Immature natural killer cell (primary cell): ENCODE measurements at places on chromosomes 1 and 21. TPM values are rescaled to one million over a fixed set of nuclear protein-coding genes. Genes with fewer than 3 reads are reported as not detected.

DNA sequence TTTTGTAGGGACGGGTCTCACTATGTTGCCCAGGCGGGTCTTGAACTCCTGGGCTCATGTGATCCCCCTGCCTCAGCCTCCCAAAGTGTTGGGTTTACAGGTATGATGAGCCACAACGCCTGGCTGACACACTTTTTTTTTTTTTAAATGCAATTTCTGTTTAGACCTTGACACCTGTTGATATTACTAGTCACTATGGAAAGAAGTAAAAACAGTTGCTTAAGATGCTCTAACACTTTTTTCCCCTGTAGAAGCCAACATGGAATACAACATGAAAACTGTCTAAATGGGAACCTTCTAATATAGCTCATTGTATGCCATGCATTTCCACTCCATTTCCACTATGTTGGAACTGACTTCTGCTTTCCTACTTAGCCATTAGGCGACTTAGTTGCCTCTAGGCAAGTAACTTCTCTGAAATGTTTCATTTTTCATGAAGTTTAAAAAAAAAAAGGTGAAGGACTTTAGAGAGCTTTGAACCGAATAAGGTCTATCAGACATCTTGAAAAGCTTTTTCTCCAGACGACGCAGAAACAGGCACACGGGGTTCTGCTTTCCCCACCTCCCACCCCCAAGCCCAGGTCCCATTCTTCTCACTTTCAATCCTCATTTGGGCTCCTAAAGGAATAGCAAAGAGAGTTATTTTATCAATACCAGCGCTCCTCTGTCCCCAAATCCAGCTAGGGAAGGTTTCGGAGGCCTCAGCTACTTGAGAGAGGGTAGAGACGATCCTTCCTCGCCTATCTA is 648 bp upstream of the DR1 start:
- H3K27me3 ChIP-seq: peaks cover 9% of the 10 kb centered on the region
- H3K27ac ChIP-seq: peak overlapping the region; percentile 100
- H3K36me3 ChIP-seq: no peaks in the 10 kb centered on the region
- H3K4me3 ChIP-seq: peak overlapping the region; percentile 92
- H3K4me1 ChIP-seq: peaks cover 45% of the 10 kb centered on the region
- DNase-seq: no peak

- no peak overlapping the region for H3K27ac ChIP-seq
- no peaks in the 10 kb centered on the region for H3K27me3 ChIP-seq
- H3K36me3 ChIP-seq: no peaks in the 10 kb centered on the region
- no peaks in the 10 kb centered on the region for H3K4me1 ChIP-seq
- DNase-seq: no peak
Measured at GRCh38 chr21:16347223-16347622, 617.4 kb downstream of the USP25 start.

DNA sequence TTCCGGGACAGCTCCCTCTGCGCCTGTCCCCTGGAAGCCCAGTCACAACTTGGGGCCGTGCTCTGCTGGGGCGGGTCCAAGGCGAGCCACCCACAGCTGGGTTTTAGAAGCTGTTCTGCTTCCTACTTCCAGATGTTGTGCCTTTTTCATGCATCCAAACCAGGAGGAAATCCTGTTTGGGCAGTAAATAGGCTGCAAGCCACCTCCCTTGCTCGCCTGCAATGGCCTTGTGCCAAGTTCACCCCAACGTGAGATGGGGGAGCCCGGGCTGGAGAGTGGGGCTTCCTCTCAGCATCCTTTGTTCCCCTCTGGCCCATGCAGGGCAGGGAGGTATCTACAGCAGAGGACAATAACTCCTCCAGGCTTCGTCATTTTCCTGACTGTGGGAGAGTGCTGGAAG is 73.2 kb downstream of the DMRTB1 start:
- H3K4me3 ChIP-seq: no peak overlapping the region
- no peak for DNase-seq
- H3K27me3 ChIP-seq: peaks cover 2% of the 10 kb centered on the region
- no peaks in the 10 kb centered on the region for H3K36me3 ChIP-seq

DNA sequence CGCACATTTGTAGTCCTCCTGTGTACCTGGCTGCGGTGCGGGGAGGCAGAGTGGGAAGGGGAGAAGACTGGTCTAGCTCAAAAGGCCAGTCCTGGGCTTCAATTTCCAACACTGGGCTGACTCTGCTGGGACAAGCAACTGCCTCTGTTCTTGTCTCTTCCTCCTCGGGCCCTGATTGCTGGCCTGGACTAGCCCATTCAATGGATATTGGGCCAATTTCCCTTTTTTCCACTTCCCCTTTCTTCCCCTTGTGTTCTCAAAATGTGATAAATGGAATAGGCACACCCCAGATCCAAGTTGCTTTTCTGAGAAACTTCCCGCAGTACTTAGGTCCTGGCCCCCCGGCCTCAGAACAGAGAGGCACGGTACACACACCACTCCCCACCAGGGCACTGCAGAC is 48.2 kb downstream of the SPSB1 start:
- DNase-seq: no peak
- H3K4me1 ChIP-seq: no peaks in the 10 kb centered on the region
- peaks cover 7% of the 10 kb centered on the region for H3K36me3 ChIP-seq

DNA sequence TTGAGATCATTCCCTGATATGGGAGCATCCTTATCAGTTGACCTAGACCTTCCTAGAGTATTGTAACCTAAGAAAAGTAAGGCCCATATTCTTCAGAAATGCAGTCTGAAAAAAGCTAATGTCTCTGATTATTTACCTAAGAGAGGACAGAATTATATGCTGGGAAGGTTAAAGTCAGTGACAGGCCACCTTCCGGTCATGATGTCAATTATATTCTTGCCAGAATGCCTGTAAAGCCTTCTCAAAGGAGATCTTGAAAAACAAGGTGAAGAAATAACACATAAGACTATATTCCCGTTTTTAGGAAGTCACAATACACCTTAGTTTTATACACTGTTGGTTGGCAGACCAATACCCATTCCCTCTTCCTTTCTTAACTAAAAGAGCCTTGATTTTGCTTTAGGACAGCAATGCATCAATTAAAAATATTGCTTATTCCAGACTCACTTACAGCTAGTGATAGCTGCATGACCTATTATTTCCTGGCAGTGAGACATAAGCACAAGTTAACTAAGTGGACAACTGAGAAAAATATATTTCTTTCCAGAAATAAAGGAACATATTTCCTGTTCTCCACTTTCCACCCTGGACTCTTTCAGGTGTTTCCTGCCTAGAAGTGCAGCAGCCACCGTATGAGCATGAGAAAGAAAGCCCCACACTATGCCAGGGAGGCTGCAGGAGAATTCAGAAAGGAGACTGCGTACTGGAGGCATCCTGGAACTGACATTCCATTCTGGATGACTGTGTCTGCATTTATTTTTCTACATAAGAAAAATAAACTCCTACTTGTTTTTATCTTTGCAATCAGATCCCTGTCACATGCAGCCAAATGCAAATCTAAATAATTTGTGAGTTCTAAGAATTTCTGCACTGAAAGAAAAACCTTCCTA is 332.9 kb upstream of the PTBP2 start:
- H3K27me3 ChIP-seq: no peaks in the 10 kb centered on the region
- H3K36me3 ChIP-seq: no peaks in the 10 kb centered on the region
- no peak overlapping the region for H3K27ac ChIP-seq
- H3K4me1 ChIP-seq: no peaks in the 10 kb centered on the region
- DNase-seq: no peak

DNA sequence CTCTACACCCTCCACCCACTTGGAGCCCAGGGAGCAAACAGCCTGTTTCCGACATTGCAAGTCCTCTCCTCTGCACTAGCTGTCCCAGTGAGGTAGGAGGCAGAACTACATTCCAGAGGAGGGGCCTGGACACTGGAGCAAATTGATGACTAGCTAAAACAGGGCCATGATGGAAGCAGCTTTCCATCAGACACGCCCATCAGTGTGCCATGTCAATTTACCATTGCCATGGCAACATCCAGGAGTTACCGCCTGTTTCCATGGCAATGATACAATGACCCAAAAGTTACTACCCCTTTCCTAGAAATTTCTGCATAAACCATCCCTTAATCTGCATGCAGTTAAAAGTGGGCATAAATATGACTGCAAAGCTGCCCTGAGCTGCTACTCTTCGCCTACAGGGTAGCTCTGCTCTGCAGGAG is 647.1 kb downstream of the PTPRU start:
- peaks cover 4% of the 10 kb centered on the region for H3K27me3 ChIP-seq
- no peaks in the 10 kb centered on the region for H3K36me3 ChIP-seq
- DNase-seq: no peak
- no peak overlapping the region for H3K27ac ChIP-seq
- H3K4me1 ChIP-seq: no peaks in the 10 kb centered on the region

Gene ADGRL4
- not detected for polyA plus RNA-seq

DNA sequence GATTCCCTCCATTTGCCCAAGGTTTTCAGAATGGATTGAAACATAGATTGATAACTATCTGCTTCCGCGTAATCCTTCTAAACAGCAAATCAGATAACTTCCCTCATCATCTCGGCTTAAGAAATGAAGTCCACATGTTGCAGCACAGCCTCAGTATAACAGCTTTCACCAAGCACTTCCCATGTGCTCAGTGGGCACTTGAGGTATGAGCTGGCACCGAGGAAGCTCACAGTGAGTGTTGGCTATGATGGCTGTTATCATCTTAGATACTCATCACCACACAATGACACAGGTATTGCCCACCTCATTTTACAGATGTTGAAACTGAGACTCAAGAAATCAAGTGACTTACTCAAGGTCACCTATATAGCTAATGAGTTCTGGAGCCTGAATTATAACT is 43.2 kb downstream of the RCSD1 start:
- no peak for DNase-seq
- H3K36me3 ChIP-seq: peaks cover 4% of the 10 kb centered on the region
- H3K4me1 ChIP-seq: peaks cover 81% of the 10 kb centered on the region
- H3K27ac ChIP-seq: peak overlapping the region; percentile 78

GRCh38 chr1:226688056-226688748 is 50.9 kb downstream of the ITPKB start:
- peaks cover 100% of the 10 kb centered on the region for H3K4me1 ChIP-seq
- peak overlapping the region; percentile 81 for H3K27ac ChIP-seq
- no peaks in the 10 kb centered on the region for H3K36me3 ChIP-seq
- H3K4me3 ChIP-seq: peak overlapping the region; percentile 61
- DNase-seq: no peak
- H3K27me3 ChIP-seq: peaks cover 2% of the 10 kb centered on the region

Gene LCE1B
- not detected for polyA plus RNA-seq
